ENCODE measurements at places on chromosomes 6 and 20.

GRCh38 chr6:33592595-33593413, 12.7 kb upstream of the BAK1 start:
- DNase-seq: no peak

- no peak for DNase-seq
These were observed 7.8 kb upstream of the KHDC1L start for GRCh38 chr6:73233048-73233447.

DNA sequence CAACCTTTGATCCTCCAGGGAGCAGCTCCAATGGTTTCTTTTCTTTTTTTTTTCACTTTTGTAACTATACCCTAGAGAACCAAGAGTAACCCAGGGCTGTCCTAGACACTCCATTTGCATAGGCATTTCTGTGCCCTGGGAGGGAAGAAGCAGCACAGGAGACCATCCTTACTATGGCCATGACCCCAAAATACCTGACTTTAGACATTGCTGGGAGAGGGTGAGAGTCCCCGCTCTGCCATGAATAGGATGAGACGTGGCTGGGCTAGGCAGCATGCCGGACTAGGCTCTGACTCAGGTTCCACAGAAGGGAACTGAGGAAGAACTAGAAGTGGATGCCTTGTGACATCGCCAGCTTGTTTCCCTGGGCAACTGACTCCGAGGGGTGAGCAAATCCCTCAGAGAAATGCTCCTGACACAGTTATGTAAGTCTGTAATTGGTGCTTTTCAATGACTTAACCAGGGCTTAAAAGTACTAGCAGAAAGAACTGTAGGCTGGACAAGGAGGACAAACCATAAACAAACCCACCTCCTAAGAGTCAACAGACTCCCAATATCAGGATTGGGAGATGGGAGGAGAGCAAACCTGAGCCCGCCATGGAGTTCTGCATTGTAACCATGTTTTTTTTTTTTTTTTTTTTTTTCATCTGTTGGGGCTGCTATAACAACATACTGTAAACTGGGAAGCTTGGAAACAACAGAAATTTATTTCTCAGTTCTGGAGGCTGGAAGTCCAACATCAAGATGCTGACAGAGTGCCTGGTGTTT, 910 bp upstream of the ADTRP start:
- DNase-seq: no peak

DNA sequence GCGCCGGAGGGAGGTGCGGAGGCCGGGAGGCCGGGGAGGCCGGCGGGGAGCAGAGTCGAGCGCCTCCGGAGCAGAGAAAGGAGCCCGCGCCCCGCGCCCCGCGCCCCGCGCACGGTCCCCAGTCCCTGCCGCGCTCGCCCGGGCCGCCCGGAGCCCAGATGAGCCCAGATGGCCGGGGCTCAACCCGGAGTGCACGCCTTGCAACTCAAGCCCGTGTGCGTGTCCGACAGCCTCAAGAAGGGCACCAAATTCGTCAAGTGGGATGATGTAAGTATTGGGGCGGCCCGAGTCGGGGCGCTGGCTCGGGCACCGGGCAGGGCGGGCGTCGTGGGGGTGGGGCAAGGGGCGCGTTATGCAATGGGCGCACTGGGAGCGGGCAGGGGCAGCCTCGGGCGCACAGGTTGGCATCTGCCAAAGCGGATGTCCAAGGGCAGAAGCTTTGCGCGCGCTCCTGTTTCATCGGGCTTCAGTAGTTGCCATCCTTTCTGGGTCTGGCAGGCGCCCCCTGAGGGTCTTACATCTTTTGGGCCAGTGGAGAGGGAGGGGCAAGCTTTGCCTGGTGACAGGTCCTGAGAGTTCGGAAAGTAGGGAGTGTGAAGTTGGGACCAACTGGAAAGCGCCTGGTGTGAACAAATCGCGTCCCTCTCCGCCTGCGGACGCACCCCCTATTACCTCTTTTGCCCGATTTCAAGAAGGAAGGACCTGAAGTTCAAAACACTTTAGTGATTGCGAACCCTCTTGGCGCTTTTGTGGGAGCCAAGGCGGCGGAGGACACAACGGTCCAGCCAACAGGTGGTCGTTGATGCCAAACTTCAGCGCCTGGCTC, 631 bp downstream of the PLCB1 start:
- DNase-seq: no peak

GRCh38 chr6:146775220-146775619, 176.4 kb downstream of the ADGB start:
- no peak for DNase-seq

DNA sequence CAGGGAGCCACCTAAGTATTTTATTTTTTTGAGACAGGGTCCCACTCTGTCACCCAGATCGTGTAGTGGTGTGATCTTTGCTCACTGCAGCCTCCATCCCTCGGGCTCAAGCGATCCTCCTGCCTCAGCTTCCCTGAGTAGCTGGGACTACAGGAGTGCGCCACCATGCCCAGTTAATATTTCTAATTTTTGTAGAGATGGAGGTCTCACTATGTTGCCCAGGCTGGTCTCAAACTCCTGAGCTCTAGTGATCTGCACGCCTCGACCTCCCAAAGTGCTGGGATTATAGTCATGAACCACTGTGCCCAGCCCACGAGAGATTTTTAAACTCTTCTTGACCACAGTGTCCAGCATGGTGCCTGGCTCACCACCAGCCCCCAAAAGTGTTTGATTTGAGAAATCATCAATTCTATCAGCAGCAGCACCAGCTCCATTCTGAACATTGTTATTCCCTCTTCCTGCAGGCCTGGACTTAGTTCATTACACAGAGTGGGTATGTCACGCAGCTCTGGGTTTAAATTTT, 2.3 kb upstream of the TGM2 start:
- DNase-seq: no peak

- no peak for DNase-seq
These were observed 285.9 kb upstream of the THEMIS start for GRCh38 chr6:128186729-128187128.

- no peak for DNase-seq
These were observed 48.7 kb downstream of the AKIRIN2 start for GRCh38 chr6:87653074-87653962.

GRCh38 chr6:45864651-45865050, 151.0 kb downstream of the CLIC5 start:
- DNase-seq: no peak

- DNase-seq: no peak
These were observed 2.3 kb downstream of the MANBAL start for GRCh38 chr20:37291724-37292126.

- DNase-seq: no peak
These were observed 19.0 kb upstream of the FILIP1 start for GRCh38 chr6:75512591-75512990.

DNA sequence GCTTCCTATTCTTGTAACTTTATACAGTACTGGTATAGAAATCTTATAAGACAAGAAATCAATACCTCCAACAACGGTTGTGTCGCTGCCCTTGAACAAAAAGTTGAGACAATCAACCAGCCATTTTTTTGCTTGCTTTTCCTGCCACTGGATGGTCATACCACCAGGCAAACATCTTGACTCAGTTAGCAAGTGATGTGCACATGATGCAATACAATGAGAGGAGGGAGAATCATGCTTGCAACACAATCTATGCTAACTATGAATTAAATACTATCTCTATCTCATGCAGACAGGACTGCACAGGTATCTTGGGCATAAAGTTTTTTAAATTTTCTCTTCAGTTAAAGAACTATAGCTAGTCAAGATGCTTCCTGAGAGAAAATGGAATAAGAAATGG, 877.7 kb upstream of the CITED2 start:
- no peak for DNase-seq

DNA sequence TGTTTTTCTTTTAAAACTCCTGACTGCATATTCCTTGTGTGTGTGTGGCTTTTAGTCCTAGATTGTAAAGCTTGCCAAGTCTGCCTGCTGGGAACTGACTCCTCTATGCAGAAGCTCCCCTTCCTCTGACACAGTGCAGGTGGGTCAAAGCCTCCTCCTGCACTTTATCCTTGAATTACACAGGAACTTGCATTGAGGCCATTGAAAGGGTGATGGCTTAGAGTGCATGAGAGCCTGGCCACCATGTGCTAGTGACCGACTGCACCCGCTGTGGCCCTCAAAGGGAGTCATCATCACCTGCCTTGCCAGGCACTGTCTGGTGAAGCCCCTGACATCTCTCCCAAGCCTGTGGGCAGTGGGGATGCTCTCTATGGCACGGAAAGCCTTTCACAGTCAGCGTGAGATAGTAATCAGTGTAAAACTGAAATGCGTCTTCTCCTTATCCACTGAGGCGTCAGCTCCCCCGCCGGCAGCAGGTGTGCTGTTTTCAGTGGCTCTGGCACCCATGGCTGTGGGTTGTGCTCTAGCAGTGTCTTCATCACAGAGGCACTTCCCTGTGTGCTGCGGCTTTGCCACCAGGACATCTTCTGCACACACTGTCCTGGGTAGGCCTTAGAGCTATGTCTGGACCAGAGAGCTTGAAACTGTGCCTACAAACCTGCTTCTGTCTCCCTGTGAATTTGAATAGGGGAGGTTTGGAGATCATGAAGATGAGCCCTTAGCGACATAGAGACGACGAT, 87.9 kb downstream of the THBS2 start:
- DNase-seq: no peak

DNA sequence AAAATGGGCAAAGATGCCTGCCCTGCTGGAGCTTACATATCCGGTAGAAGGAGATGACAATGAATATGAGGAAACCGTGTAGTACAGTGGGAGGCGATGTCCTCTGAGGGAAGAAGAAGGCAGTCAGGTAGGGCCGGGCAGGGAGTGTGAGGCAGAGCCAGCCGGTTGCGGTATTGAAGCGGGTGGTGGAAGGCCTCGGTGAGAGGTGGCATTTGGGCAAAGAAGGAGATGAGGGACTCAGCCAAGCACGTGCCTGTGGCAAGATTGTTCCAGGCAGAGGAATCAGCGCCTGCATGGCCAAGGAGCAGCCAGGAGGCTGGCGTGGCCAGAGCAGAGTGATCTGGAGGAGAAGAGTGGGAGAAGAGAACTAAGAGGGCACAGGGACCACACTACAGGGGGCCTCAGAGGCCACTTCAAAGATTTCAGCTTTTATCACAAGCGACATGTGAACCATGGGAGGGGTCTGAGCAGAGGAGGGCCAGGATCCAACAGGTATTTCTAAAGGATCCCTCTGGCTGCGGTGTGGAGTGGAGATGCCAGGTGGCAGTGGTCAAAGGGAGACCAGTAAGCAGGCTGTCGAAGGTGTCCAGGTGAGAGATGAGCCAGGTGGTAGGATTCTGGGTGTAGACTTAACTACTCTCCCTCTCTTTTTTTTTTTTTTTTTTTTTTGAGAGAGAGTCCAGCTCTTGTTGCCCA, 13.8 kb downstream of the MDFI start:
- DNase-seq: no peak

DNA sequence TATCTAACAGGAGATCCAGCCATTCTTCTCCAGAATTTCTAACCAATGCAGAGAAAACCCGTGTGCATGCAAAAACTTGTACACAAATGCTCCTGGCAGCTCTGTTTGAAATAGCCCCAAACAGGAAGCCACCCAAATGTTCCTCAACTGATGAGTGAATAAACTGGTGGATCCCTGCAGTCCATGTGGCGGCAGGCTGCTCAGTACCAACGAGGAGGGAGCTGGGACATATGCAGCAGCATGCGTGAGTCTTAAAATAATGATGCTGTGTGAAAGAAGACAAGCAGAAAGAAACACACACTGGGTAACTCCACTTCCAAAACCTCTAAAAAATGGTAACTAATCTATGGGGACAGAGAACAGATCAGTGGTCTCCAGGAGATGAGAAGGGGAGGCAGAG, 542.1 kb upstream of the AGPAT4 start:
- no peak for DNase-seq

- DNase-seq: no peak
These were observed 132.6 kb downstream of the PHACTR1 start for GRCh38 chr6:12848964-12849808.

GRCh38 chr6:5871296-5871695, 135.4 kb downstream of the NRN1 start:
- DNase-seq: no peak

- DNase-seq: no peak
These were observed 88.4 kb downstream of the PXDC1 start for GRCh38 chr6:3663081-3663480.

DNA sequence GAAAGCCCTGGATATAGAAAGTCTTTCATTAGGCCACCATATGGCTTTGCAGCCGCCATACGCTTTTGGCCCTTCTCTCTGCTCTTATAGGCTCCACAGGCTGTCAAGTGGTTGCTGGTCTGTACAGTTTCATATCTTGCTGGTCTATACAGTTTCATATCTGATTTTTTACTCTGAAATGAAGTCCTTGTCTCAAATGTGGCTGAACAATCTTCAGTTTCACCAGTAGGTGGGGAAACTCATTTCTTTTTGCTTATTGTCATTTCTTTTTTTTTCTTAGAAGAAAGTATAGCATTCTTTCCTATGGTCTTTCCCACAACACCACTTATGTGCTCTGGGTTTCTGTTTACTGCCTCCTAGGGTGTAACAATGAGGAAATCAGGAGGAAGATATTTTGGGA, 771.4 kb upstream of the MMS22L start:
- DNase-seq: no peak

- no peak for DNase-seq
These were observed 80.9 kb downstream of the SESN1 start for GRCh38 chr6:109013656-109014305.

DNA sequence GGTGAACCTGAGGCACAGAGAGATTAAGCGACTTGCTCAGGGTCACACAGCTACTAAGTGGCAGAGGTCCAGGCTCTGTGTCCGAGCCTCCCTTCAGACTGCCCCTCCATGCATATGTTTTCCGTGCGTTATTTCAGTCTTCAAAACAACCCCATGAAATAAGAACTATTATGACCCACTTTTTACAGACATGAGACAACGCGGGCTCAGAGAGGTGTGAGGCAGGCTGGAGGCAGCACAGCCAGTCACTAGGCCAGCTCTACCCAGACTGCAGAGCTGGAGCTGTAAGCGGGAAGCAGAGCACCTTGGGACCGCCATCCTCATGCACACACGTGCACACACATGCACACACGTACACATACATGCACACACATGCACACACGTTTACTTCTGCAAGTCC, 62.3 kb downstream of the PSMG4 start:
- DNase-seq: no peak

DNA sequence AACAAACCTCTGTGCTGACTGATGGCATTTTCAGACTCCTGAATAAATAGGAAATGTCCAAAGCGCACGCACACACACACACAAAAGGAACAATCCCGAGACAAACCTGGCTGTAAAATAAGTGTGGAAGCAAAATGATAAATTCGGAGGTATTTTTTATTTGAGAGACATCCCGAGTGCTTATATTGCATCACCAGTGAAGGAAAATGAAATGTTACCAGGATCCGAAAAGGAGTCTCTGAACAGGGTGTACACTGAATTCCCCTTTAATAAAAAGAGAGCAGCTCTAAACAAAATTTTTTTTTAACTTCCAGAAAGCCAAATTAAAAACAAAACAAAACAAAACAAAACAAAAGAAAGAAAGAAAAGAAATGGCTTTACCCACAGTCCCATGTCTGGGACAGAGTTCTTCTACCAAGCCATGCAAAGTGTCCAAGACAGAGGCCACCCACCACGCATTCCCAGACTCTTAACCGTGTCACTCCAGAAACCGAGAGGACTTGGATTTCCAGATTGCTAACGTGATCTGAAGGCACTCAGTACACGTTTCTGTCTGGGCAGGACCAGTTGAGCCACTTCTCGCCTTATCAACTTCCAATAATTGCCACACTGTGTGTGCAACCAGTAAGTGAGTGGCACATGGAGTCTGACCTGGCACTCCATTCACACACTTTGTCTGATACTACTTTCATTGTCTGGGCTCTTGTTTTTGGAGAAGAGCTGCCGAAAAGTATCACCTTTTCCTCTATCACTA, 817 bp downstream of the ME1 start:
- DNase-seq: no peak

GRCh38 chr6:92906385-92906784, 513.0 kb downstream of the EPHA7 start:
- no peak for DNase-seq

Data from smooth muscle cell of the brain vasculature (primary cell).